ENCODE measurements at places on chromosomes 6 and 20. TPM values are rescaled to one million over a fixed set of nuclear protein-coding genes. Genes with fewer than 3 reads are reported as not detected.

Gene IL17F
- polyA plus RNA-seq: not detected

- DNase-seq: no peak
Observed at GRCh38 chr6:36924131-36924530, 30.4 kb upstream of the PI16 start.

DNA sequence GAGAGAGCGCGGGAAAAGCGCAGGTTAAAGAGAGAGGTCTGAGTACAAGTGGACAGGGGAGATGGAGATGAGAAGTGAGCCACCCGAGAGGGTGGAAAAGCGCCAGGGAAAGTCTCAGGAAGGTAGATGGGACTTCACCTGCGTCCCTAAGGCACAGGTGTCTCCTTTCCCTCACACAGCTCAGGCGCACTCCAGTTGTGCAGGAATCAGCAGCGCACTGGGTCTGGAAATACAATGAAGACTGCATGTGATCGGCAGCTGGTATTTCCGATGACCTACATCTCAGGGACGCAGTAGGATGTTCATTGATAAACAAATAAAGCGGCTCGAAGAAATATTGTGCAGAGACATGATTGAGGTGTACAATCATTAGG is 432 bp upstream of the KHDRBS2 start:
- DNase-seq: no peak

DNA sequence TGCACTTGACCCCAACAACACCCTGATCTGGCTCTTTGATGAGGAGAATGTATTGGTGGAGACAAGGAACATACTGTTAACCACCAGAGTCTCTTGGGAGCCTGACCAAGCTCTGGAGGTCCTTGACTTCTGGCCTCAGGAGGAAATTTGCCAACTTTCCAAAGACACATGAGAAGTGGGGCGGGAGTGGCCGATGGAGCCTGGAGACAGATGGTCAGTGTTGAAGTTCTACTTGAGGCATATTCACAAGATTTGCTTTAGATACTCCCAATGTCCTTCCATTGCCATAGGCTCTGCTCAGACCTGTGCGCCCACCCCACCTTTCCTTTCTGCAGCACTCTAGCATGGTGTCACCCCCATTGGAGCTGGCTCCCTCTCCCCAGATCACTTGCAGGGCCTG is 241.0 kb downstream of the SLC24A3 start:
- no peak for DNase-seq

- DNase-seq: no peak
Observed at GRCh38 chr6:116190550-116190949, 63.3 kb downstream of the TSPYL4 start.

DNA sequence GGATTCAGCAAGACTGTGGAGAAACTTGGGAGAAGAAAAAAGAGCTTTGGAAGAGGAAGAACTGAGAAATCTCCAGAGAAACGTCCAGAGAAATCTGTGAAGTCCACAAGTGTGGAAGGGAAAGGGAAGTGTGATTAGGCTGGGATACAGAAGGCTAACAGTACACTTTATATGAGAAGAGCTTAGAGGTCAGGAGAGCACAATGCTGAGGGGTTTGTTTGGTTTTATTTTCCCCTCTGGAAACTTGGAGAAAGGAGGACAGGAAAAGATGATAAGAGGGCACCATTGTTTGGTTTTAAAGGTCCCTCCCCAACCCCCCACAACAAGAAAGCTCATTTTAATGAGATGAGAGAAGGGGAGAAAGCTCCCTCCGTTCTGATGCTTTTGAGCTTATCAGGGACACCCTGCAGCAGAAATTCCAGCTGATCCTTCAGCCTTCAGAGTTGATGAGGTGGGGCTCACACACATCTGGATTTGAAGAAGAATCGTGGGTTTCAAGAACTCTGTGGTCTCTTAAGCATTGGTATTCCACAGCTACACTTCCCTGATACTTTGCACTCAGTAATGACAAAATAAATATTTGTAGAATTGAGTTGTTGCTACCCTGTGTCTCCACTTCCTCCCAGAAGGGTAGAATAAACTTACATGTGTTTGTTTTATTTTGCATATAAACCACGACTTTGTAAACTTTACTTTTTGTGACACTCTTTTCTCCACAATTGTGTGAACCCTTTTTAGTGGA is 1.9 kb downstream of the NT5E start:
- no peak for DNase-seq

GRCh38 chr6:108277295-108277694 is 16.5 kb upstream of the SNX3 start:
- DNase-seq: no peak

Gene PRDM1
- 3.2 TPM for polyA plus RNA-seq

GRCh38 chr6:7697820-7698623 is 27.9 kb upstream of the BMP6 start:
- peak; percentile 96 for DNase-seq

DNA sequence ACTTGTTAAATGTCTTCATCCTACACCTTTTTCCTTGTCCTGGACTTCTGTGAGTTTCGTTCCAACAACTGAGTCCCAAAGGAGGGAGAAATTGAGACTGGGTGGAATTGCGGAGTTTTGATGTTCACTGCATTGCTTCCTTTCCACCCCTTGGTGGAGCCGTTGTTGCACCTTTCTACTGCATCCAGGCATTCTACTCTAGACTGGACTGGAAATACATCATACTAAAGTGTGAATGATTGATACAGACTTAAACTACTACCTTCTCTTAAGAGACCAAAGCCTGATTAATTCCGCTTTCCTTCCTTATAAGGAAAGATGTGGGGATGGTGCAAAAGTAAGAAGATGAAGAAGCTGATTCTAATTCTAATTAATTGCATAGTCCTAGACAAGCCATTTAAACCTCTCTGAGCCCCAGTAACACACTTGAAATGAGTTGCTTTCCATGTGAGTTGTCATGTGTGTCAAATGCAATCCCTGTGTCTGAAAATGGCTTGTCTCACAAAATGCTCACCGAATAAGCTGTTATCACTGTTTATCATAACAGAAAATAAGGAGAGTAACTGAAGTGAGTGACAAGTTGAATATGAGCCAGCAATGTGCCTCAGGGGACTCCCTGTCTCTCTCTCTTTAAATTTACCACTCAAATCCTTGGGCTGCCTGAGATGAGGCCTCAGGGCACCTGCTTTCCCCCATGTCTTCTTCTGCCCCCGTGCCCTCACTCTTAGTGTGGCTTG is 338.3 kb upstream of the CHD6 start:
- no peak for DNase-seq

DNA sequence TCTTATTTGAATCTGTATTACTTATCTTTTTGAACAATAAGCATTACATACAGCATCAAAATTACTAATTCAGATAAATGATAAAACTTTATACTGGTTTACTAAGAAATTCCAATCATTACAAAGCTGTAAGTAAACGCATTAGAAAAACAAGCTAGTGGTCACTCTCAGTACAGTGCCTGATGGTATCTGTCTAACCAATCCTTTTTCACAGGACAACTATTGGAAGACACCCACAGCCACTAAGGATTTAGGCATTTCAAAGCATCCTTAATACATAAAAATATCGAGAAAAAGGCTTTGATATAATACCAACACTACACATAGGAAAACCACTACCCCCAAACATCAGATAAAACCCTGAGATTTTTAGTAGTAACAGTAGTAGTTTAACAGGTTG is 2.6 kb downstream of the CD164 start:
- no peak for DNase-seq

- DNase-seq: no peak
Observed at GRCh38 chr6:41515995-41516394, 30.2 kb upstream of the FOXP4 start.

DNA sequence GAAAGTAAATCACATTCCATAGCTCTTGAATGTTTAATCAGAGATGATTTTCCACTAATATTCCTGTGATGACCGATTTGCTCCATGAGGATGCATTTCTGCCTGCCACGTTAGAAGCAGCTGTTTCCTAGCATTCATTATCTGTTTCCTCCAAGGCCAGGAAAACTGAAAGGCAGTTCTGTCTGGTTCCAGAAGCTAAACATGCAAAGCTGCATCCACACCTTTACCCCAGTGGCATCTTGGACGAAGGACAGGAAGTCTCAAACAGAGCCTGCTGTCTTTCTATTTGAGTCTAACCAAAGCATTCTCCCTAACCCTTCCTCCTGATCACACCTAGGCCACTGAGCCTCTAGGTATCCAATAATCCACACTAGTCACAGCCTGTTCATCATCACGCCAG is 27.6 kb downstream of the CNKSR3 start:
- no peak for DNase-seq

DNA sequence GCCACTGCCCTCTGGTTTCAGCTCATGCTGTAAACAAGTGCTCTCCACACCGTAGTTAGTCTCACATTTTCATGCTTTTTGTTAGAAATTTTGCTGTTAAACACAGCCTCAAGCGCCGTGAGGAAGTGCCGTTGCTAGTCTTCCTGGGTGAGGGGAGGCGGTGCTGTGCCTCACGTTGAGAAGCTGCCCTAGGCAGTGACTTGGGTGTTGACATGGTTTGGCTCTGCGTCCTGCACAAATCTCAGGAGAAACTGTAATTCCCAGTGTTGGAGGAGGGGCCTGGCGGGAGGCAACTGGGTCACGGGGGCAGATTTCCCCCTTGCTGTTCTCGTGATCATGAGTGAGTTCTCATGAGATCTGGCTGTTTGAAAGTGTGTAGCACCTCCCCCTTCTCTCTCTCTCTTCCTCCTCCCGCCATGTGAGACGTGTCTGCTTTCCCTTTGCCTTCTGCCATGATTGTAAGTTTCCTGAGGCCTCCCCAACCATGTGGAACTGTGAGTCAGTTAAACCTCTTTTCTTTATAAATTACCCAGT is 95.8 kb downstream of the ERMARD start:
- no peak for DNase-seq

DNA sequence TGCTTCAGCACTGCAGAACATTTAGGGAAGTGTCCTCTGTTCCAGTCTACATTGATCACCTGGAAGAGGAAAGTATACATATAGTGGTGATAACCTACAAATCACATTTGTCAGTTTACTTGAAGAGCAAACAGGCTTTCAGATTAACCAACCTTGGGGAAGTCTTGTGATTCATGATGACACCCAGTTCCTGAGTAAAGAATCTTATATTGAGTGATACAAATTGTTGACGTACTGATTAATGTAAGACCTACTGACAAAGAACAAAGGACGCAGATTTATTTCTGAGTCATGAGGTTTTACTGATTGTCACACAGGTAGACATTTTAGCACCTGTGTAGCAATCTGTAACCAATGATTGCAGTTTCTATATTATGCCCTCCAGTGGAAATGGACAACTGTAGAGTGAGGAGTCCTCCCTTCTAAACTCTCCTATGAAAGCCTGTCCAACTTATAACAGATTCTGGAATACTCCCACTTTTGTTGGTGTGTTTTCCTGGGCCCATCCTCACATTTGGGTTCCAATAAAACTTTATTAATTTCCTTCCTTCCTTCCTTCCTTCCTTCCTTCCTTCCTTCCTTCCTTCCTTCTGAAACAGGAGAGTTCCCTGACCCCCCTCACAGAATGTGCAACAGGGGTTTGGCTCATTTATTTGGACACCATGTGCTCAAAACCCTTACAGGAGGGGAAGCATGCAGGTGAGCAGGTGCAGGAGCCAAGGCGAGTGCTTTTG is 113.5 kb downstream of the SLC35B3 start:
- peak; percentile 38 for DNase-seq

Gene SPINT3
- not detected for polyA plus RNA-seq

GRCh38 chr20:37878835-37879599 is 23.9 kb upstream of the VSTM2L start:
- DNase-seq: no peak

- peak; percentile 88 for DNase-seq
Observed at GRCh38 chr6:150025201-150025917, at the start of gene RAET1L. Gene RAET1L (minus strand): TSS chr6:150025532. CDS start chr6:150025471, 61 bp downstream.

DNA sequence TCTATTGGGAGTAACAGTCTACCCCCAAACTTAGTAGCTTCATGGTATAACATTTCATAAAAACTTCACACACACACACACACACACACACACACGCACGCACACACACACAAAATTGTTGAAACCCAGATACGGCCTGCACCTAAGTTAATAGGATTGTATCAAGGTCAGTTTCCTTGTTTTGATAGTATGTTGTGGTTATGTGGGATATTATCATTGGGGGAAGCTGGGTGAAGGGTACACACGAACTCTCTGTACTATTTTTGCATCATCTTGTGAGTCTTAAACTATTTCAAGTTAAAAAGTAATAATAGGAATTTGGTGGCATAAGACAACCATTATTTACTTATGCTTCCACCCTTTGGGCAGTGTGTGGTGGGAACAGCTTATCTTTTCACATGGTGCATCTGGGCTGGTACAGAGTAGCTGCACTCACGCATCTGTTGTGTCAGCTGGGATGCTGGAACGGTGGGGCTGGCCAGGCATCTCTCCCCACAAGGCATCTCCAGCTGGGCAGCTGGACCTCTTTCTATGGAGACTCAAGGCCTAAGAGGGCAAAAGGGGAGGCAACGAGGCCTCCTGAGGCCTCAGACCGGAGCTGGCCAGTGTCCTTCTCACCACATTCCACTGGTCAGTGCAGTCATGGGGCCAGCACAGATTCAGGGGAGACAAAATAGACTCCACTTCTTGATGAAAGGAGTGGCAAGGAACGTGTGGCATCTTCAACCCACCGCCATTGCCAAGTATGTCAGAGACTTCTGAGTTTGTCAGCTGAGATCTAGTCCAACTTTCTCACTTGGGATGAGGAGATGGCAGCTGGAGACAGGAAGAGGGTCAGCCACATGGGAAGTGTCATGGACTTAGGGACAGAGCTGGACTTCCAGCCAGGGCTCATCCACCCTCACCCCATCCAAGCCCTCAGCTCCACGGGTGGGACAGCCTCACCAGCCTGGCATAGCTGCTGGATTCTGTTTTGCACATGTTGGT is 20.5 kb upstream of the IP6K3 start:
- no peak for DNase-seq

- DNase-seq: no peak
Observed at GRCh38 chr6:129759796-129760605, 50.0 kb upstream of the ARHGAP18 start.

GRCh38 chr6:36984581-36985416 is 1.2 kb downstream of the MTCH1 start:
- DNase-seq: peak; percentile 30

Gene ADGRG6
- 18.4 TPM for polyA plus RNA-seq

Gene SMPDL3A
- polyA plus RNA-seq: 4.8 TPM

- peak; percentile 52 for DNase-seq
Observed at GRCh38 chr6:32700391-32701040, 34.1 kb upstream of the HLA-DQB1 start.

DNA sequence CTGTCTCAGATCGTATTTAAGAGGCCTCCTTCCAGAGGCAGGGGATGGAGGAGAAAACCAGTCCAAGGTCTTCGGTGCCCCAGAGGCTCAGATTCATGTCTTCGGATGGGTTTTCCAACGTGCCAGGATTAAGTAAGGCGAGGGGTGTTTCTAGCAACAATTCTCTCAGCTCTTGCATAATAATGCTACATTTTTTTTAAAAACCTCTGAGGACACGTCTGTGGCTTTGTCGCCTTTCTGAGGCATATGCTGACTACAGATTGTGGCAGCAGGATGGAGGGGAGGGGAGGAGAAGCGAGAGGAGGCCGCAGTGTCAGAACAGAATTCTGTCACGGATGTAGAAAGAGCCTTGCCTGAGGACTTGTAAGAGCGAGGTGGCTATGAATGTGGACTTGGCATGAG is 17.7 kb upstream of the CCDC167 start:
- no peak for DNase-seq

Gene CTSZ
- 156 TPM for polyA plus RNA-seq

GRCh38 chr6:34247481-34248197 is 1.2 kb downstream of the SMIM29 start:
- DNase-seq: no peak

Gene GPR63
- 1.3 TPM for polyA plus RNA-seq

Gene GPX5
- not detected for polyA plus RNA-seq
